ENCODE measurements at places on chromosomes 3 and 15. TPM values are rescaled to one million over a fixed set of nuclear protein-coding genes. Genes with fewer than 3 reads are reported as not detected.

The SLC51A gene
- total RNA-seq, result 0.26 TPM

The PLA1A gene
- not detected for total RNA-seq

- no peak for DNase-seq
Observed at GRCh38 chr15:88400591-88401250, 66.5 kb downstream of the MRPL46 start.

DNA sequence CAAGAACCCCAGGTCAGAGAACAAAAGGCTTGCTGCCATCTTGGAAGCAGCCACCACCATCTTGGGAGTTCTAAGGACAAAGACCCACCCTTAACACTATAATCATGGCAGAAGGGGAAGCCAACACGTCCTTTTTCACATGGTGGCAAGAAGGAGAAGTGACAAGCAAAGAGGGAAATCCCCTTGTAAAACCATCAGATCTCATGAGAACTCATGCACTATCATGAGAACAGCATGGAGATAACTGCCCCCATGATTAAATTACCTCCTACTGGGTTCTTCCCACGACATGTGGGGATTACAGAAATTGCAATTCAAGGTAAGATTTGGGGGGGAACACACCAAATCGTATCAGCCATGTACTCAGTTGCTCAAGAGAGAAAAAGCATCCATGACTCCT is 21.1 kb upstream of the GBE1 start:
- DNase-seq, result no peak

DNA sequence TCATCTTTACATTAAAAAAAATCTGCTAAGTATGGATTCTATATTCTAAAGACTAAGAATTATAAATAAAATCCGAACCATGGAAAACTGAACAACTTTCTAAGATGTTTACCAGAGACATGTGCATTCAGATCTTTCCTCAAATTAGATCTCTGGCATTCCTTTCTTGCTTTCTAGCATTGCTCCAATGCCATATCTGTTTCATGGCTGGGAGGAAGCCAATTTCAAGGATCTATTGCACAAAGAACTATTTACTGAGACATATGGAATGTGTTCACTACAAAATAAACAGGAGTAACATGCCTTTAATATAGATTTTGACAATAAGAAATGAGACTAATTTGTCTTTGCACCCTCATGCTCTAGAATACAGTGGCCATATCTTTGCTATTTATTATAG is 45.1 kb upstream of the NANOGP8 start:
- no peak for DNase-seq

DNA sequence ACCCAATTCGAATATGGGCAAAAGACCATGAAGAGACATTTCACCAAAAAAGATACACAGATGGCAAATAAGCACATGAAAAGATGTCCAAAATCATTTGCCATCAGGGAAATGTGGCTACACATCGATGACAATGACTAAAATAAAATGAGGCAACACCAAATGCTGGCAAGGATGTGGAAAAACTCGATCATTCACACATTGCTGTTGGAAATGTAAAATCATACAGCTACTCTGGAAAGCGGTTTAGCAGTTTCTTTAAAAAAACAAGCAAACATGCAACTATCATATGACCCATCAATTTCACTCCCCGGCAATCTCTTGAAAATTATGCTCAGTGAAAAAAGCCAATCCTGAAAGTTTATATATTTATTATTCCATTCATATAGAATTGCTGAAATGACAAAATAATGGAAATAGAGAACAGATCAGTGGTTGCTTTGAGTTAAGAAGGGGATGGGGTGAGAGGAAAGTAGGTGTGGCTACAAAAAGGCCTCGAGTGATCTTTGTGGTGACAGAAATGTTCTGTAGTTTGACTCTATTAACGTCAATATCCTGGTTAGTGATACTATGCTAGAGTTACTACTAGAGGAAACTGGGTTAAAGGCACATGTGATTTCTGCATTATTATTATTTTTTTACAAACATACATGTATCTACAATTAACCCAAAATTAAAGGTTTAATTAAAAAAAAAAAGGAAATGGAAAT is 45.0 kb downstream of the DLG1 start:
- DNase-seq, result no peak

- DNase-seq, result no peak
Observed at GRCh38 chr3:183149915-183150750, 12.4 kb downstream of the LAMP3 start.

GRCh38 chr3:73603762-73604171 is 21.0 kb downstream of the PDZRN3 start:
- DNase-seq, result no peak

GRCh38 chr3:4078903-4079302 is 224.3 kb upstream of the SETMAR start:
- no peak for DNase-seq

DNA sequence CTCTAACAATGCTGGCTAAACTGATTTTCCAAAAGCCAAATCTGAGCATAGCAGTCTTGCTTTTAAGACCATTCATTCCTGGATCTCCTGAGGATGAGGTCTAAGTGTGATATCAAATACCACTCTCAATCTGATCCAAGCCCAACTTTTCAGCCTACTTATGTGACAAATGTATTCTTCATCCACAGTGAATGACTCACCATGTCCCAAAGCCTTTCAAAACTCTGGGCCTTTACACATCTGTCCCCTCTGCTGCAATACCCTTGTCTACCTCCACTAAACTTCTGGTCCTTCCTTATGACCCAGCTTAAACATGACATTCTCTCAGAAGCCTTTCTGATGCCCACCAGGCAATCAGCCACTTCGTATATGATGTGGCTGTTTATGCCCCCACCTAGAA is 4.6 kb downstream of the ANAPC13 start:
- no peak for DNase-seq

DNA sequence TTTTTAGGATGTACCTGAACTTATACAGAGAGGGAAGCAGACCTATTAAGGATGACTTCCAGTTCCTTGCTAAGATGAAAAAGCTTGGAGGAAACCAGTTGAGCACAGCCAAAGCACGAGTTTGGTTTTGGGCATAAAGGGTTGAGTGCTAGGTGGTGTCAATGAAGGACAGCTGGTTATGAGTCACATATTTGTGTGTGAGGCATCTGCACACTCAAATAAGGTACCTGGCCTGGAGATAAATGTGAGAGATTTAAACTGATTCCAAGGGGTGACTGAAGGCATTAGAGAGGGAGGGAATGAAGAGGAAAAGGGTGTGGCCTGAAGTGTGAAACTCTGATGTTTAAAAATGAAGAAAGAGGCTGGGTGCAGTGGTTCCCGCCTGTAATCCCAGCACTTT is 486.7 kb downstream of the DIPK2A start:
- DNase-seq, result no peak
